COR-L47 (cell line): ENCODE measurements at places on chromosomes 11 and 22.

DNA sequence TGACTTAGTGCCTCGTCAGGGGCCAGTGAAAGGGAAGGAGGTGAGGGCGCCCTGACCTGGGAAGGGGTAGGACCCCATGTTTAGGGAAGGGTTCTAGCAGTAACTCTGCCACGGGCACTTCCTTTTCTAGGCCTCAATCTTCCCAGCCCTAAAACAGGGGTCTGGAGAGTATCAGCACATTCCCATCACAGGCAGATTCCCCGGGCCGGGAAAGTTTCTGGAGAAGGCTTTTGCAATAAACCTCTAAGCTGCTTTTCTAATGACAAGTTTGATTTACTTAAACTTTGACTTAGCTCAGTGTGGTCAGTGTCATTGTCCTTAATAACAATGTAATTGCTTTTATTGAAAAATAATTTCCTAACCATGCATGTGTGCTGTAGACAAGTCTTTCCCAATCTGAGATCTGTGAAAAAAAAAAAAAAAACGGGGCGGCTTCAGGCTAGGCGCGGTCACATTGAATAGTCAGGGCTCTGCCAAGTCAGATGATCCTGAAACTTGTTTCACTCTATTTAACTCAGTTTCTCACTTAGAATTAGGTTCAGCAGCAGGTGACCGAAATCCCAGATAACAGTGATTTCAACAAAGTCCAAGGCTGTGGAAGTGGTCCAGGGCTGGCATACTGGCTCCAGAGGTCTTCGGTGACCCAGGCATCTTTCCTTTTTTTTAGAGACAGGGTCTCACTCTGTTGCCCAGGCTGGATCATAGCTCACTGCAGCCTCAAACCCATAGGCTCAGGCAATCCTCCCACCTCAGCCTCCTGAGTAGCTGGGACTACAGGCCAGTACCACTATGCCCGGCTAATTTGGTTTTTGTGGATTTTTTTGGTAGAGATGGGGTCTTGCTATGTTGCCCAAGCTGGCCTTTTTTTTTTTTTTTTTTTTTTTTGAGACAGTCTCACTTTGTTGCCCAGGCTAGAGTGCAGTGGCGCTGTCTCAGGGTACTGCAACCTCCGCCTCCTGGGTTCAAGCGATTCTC, 19.5 kb upstream of the TAB1 start:
- no peak for DNase-seq

DNA sequence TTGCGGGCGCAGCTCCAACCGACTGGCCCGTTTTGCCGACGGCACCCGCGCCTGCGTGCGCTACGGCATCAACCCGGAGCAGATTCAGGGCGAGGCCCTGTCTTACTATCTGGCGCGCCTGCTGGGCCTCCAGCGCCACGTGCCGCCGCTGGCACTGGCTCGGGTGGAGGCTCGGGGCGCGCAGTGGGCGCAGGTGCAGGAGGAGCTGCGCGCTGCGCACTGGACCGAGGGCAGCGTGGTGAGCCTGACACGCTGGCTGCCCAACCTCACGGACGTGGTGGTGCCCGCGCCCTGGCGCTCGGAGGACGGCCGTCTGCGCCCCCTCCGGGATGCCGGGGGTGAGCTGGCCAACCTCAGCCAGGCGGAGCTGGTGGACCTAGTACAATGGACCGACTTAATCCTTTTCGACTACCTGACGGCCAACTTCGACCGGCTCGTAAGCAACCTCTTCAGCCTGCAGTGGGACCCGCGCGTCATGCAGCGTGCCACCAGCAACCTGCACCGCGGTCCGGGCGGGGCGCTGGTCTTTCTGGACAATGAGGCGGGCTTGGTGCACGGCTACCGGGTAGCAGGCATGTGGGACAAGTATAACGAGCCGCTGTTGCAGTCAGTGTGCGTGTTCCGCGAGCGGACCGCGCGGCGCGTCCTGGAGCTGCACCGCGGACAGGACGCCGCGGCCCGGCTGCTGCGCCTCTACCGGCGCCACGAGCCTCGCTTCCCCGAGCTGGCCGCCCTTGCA, 1.0 kb downstream of the FJX1 start:
- peak; percentile 65 for DNase-seq

DNA sequence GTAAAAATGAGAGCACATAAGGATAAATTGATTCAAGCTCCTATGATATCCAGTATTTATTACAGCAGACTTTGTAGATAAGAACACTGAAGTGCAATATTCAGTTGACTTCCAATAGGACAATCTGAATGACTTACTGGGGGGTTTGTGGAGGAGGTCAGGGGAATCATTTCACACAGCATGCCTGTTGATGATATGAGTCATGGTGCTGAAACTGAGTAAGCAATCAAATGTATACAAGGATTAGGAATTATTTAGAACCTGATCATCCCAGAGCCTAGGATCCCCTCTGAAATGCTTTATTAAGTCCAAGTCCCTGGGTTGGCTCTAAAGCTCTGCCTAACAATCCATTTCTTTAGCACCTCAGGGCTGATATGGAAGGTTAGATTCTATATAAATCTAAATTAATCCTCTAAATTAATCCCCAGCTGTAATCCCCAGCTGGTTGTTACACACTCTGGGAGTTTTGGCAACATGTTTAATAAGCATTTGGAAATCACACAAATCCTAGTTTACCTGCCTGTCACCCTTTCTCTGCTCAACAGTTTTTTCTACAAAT, 326.4 kb downstream of the GUCY1A2 start:
- no peak for DNase-seq

DNA sequence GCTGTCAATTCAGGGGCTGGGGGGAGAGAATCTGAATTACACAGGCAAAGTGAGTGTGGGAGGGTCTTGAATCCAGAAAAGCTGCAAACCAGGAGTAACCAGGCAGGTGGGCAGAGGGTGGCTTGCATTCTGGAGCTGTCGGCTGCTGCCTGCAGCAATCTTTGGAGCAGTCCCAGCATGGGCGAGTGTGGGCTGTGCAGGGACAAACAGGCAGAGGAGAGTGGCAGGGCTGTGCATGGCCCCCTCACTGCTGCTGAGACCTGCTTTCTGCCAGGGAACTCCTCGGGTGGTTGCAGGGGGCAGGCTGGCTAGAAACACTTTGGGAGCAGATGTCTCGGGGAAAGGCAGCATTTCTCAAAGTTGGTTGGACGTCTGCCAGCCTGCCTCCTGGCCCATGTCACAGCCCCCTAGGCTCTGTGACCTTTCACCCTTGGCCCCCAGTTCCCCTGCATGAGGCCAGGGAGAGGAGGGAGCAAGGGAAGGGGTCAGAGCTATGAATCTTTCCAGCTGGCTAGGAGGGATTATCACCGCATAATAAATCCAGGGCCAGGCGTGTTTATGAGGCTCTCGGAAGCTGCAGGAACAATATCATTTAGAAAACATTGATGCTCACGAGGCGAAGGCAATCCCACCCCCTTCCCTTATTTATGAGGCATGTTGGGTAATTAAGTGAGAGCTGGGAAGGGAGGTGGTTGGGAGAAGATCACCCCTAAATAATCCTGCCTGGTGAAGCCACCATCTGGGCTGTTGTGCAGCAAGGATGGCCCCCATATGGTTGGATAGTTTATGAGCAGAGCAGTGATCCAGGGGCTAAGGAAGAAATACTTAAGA, 212.3 kb upstream of the NCAM1 start:
- no peak for DNase-seq

- no peak for DNase-seq
Measured at GRCh38 chr11:74437441-74438042, 29.8 kb downstream of the KCNE3 start.

DNA sequence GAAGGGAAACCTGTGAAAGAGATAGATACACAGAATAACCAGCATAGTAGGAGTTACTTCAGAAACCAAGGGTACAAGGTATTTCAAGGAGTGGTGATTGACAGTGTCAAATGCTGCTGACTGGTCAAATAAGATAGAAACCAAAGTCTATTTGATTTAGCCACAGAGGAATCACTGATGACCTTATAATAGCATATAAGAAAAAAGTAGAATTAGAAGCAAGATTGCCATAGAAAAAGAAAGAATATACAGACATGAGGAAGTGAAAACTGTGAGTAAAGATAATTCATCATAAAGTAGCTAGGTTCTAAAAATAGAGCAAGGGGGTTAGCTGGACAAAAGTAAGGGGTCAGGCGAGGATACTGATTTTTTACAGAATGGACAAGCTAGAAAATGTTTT, 14.2 kb downstream of the ZBTB44 start:
- DNase-seq, result no peak

DNA sequence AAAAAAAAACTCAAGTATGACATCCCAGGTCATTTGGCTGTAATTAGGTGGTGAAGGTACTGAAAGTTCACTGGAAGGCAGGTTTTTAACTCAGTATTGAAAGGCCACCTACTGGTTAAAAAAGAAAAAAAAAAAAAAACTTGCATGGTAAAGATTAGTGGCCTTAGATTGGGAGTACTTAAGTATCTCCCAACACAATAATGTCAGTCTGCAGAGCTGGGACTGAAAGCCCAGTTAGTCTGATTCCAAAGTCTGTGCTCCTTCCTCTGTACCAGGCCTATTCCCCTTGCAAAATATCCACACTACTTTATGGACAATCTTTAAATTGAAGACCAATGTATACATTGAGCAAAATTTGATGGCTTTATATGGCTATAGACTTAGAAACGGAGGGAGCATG, 85.5 kb downstream of the NOX4 start:
- DNase-seq, result peak; percentile 24

DNA sequence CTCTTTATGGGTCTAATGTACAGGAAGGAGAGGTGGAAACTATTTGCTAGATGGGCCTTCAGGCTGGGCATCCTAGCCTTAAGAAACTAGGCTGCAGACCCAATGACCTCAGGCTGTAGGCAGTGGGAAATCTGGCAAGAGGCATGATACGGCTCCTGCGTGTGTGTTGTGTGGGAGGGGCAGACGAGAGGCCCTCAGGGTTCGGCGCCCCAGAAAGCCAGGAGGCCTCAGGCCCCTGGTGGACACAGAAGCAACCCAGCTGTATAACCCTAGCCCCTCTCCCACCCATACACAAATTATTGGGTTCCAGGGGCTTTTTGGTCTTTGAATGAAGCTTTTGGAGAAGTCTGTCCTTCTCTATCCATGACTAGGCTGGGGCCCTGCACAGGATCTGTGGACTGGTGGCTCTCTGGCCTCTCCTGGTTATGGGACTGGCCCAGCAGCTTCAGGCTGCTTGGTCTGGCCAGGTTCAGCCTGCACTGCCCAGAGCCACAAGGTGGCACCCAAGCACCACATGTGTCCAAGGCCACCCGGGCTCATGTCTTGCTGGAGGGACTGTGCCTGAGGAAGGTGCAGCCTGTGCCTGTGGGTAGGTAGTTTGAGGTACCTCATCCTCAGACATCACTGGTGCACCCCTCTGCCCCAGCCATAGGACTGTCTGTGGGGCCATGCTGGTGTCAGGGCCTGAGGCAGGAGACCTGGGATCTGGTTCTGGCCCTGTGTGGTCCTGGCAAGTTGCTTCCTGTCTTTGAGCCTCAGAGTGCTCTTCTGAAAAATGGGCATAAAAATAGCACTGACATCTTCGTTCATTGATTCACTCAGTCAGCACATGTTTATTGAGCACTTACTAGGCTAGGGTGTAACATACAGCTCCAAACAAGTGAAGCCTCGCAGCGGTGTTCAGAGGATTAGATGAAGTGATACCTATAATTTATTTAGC, 87.5 kb downstream of the RRM1 start:
- peak; percentile 16 for DNase-seq

DNA sequence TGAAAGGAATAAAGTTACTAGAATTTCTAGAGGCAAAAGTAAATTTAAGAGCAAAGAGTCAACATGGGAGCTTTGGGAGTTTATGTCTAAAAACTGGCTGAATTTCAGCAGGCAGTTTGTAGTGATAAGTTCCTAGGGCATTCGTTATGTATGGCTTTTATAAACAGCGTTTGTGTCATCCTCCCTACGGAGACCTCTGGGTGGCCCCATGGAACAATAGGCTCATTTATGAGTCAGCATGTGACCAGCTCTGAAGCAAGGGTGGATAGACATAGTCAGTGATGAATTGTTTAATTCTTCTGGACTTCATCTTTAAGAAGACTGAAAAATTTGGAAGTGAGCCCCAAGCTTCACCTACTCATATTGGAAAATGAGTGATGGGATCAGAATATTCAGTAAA, 37.1 kb downstream of the SVIP start:
- DNase-seq, result peak; percentile 40

- DNase-seq, result no peak
Measured at GRCh38 chr22:19654338-19654987, 59.8 kb upstream of the SEPTIN5 start.

GRCh38 chr11:15159085-15159484, 44.4 kb downstream of the INSC start:
- no peak for DNase-seq

DNA sequence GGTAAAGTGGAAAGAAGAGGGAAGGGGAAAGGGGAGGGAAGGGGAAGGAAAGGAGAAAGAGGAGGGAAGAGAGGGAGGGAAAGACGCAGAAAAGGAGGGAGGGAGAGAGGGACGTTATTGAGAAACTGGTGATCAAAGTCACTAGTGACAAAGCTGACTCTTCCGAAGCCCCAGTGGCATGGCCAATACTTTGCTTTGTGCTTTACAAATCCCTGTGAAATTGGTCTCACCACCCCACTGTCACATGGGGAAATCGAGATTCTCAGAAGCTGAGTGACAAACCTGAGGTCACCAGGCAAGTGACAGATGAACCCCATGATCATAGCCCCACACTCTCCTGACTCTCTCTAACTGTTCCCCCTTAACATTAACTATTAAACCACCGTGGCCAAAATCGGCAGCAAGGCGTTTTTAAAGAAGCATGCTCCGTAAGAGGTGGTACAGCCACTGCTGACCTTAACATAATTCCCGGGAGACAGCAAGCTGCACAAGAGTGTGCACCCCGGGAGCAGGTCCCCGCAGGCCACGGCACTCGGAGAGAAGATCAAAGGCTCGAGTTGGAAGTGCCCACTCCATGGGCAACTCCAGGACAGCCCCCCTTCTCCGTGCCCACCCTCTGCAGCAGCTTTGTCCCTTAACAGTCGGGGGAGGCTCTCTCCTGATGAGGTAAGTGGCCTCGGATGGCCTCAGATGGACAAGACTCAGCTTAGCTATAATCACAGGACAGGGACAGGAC, 34.8 kb downstream of the CELSR1 start:
- DNase-seq, result no peak

DNA sequence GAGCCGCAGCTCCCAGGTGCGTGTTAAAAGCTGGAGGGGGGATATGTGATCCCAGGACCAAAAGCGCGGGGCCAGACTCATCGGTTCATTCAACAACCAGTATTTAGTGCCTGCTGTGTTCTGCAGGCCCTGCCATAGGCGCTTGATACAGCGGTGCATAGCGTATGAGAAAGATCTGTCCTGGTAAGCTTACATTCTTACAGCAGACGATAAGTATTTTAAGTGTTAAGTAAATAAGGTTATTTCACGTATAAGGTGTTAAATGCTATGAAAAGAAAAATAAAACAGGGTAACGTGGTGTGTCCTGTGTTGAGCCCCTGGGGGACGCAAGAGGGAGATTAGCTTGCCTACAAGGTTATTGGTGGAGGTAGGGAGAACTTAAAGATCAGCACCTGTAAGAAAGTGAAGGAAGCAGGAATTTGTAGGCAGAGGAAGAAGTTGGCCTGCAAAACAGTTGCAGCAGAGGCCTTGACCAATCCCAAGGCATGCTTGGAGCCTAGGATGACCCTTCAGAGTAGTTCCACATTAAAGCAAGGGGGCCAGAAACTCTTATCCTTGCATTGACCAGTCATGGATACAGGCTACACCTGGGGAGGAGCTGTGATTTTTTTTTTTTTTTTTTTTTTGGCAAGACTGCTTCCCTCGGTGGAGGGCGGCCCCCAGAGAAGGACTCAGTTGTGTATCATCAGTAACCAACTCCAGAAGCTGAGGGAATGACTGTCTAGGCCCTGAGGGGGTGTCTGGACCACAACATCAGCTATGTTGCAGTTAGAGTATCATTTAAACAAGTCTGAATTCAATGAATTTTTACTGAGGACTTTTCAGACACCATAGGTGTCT, 487 bp upstream of the LIPT2 start:
- no peak for DNase-seq
